ENCODE measurements at places on chromosomes 6 and 20.

DNA sequence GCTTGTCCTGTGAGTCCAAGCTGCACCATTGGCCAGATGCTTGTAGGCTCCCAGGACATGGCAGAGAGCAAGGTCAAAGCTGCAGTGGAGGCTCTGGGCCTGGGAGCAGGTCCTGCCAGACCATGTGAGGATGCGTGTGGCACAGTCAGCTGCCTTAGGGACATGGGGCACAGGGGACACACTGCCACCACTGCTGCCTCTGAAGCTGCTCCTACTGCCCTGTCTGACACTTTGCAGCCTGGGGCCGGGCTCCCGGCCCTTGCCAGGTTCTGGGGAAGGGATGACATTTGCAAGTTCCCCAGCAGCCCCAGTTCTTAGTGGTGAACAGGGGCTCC is 13.2 kb upstream of the FUT9 start:
- no peak for DNase-seq

DNA sequence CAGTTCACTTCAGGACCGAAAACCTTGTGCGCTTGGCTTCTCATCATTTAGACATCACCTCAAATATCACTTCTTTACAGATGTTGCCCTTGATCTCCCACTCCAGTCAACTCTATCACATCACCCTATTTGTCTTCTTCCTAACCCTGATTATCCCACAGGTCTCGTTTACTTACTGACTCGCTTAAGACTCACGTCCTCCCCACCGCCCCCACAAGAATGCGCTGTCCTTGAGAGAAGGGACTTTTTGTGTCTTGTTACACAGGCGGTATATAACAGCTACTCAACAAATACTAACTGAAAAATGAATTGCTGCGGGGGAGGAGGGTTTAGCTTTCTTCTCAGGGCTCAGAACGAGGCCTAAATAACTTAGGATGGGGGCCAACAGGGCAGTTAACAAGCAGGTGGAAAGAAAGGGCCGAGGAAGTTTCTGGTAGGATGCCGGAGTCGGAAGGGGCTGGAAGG is 527 bp downstream of the TOMM34 start:
- no peak for DNase-seq

- no peak for DNase-seq
These were observed 227.0 kb upstream of the MARCKS start for GRCh38 chr6:113629975-113630737.

DNA sequence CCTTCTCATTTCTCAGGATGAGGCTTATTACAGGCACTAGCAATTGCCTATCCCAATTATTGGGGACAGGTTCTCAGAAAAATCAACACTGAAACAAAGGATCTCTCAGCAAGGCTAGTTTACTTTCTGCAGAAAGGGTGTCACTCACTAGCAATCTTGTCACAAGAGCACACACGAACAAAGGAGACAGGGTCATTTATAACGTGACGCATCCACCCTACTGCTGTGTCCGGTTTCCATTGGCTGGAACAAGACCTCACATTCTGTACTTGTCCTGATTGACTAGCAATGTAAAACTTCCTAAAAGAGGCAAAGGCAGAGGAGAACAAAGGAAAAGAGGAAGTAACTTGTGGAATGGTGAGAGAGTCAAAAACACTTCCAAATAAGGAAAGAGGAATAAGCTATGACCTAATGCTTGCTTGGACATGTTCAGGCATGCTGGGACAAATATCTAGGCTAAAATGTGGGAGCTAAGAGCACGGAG is 160.2 kb upstream of the STXBP5 start:
- DNase-seq, result no peak

DNA sequence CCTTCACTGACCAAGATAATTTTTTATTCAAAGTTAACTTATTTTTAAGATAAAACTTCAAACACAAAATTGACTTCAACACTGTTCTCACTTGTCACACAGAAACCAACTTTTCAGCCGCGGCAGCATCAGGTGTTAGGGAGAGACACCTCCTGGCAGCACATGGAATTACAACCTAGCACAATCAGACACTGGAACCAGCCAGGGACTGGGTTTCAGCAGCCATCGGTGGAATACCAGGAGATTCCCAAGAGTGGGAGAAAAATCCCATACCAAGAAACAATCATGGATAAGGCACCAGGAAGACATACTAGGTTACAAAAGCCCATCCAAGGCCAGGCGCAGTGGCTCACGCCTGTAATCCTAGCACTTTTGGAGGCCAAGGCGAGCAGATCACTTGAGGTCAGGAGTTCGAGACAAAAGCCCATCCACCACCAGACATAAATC is 70.0 kb downstream of the SNX5 start:
- peak; percentile 50 for DNase-seq

DNA sequence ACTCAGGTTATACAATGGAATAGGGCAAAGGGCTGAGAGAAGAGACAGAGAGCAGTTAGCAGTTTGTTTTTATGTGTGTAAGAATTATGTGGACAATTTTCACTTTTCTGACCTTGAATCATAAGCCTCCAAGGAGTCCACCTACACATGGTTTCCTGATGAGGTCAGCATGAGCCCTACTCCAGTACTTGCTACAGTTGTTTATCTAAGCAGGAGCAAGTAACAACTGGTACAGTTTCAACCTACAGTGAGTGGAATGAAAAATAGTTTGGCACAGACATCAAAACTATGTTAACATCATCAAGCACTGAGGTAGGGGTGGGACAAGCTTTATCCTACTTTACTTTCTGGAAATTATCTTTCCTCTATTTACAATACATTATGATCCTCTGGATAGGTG is 426.7 kb upstream of the ID4 start:
- DNase-seq, result no peak

DNA sequence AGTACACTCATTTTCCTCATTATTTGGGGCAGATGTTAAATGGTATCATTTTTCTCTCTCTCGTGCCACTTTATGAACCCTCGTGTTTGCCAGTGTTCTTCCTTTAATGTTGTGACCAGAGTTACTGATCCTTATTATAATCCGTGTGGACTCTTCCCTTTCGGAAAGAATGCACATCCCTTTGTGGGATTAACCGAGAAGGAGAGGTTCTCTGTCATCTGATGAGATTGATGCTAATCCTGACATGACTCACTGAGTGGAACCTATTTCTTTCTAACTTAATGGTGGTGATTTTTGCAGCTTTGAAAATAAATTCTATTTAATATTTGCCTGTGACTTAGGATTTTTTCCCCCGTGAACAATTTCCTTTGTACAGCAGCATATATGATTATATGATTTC is 300.0 kb upstream of the MAN1A1 start:
- no peak for DNase-seq

DNA sequence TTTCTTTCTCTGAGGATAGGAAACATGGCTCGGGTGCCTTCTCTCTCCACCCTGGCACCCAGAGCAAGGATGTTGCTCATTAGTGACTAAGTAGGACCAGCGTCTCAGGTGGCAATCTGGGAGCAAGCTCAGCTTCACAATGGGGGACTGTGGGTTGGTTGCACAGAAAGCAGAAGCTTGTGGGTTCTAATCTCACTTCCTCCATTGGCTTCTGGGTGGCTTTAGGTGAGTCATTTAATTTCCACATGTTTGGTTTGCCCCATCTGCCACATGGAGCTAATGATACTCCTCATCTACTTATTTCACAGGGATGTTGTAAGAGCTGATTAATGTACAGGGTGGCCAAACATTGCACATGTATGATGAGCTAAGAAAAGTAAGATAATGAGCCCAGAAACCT is 54.8 kb upstream of the AKIRIN2 start:
- no peak for DNase-seq

DNA sequence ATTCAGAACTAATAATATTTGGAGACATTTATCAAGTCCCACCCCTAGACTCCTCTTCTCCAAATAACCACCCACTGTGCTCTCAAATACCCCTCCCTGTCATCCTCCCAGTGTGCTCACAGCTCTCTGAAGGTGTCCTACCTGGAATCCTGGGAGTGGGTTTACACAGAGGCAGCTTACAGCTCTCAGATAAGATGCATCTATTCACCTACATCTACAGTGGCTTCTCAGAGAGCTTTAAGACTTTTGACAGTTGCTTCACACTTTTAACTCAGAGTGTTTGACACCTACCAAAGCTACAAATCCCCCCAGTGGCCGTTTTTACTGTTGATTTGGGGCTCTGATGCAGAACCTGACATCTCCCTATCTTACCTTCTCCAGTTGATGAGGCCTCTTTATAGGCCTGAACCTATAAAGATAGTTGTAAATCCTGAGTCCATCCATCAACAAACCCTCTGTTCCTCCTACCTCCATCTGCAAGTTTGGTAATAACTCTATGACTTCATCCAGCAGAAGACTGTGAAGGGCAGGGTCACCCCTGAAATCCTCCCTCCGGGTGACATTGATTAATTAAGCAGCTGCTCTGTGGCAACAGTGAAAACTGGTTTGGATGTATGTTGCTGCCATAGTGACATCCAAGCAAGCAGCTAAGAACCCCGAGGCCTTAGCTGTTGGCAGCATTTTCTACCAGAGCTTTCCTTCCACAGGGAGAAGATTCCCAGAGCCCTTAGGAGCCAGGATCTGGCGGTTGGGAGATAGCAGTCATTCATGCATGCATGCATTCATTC is 226.1 kb upstream of the RREB1 start:
- no peak for DNase-seq

- no peak for DNase-seq
These were observed 171.6 kb upstream of the ID4 start for GRCh38 chr6:19665613-19665909.

- no peak for DNase-seq
These were observed 29.4 kb downstream of the ABHD12 start for GRCh38 chr20:25361287-25361683.

GRCh38 chr6:55963301-55963700 is 87.9 kb upstream of the BMP5 start:
- no peak for DNase-seq

DNA sequence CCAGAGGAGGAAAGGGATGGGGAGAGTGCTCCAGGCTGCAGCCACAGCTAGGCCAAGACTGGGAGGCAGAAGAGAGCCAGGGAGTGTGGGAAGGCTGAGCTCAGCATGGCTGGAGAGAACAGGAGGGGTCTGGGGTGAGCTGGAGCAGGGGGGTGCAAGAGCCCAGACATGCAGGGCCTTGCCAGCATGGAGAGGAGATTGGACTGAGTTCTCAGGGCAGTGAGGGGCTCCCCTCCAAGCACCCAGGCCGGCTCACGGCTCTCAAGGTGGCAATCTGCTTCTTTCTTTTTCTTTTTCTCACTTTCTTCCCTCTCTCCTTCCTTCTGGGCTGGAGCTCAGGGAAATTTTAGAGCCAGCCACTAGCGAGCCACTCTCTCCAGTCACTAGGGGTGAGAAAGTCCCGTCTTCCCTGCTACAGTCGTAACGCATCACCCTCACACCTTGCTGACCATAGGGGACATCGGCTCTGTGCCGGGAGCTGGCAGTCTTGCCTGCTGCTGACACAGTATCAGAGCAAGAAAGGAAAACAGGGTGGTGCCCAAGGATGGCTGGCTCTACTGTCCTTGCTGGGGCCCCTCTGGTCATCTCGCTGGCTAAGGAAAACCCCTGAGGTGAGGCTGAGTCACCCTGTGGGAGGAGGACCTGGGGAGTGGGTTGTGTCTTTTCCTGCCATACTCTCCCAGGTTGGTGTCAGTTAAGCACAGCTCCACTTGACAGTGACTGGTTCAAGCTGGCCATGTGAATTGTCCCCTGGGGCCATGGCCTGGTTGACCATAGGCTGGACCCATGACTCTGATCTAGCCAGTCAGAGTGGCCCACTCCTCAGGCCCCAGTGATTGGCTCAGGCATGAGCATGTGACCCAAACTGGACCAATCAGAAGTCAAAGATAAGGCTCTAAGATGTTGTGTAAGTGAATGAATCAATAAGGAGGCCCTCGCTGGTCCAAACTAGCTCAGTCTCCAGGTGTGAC is 135.1 kb upstream of the PMEPA1 start:
- DNase-seq, result no peak

- DNase-seq, result no peak
These were observed 69.9 kb downstream of the OLIG3 start for GRCh38 chr6:137424251-137424650.

- DNase-seq, result no peak
These were observed 174.7 kb downstream of the TMEM242 start for GRCh38 chr6:157148391-157149323.

DNA sequence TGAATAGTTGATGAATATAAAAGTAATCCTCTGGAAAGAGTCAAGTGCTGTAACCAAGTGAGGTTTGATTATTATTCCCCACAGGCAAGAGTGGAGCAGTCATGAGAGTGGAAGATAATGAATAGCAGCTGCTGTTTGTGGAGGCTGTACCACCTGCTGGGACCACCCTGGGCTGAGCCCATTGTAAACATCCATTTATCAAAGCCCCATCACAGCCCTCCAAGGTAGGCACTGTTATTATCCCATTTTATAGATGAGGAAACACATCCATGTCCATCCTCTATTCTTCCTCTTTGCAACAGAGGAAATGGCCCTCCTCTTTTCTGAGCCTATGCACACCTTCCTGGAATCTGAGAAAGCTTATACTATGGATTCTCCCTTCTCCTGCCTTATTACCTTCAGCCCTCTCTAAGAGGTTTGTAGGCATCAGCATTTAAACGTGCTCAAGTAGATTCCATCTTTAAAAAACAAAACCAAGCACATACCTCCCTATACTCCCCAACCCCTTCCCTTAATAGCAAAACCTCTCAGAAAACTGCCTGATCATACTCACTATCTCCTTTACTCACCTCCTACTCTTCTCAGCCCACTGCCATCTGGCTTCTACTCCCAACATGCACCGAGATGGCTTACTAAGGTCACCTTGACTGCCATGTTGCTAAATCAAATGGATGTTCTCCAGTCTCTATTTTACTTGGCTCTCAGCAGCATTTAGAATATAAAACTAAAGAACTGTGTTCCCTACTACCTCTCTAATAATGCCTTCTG is 37.1 kb downstream of the CDH22 start:
- DNase-seq, result no peak

DNA sequence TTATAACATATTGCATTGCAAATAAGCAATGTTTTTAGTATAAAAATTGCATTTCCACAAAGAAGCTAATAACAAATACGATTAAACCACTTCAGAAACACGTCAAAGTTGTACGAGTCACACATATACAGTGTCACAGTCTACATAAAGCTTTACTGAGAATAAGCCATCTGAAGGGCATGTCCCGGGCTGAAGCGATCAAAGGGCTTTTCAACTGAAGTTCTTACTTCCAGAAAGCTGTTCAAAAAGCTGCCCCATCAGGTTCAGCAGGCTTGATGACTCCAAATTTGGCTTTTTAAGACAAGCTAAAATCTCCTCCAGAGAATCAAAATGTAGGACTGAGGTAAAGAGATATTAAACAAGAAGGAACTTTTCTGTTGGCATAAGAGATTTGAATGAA is 37.5 kb upstream of the HAO1 start:
- no peak for DNase-seq

GRCh38 chr6:119334535-119335264 is 14.9 kb downstream of the MAN1A1 start:
- DNase-seq, result no peak

DNA sequence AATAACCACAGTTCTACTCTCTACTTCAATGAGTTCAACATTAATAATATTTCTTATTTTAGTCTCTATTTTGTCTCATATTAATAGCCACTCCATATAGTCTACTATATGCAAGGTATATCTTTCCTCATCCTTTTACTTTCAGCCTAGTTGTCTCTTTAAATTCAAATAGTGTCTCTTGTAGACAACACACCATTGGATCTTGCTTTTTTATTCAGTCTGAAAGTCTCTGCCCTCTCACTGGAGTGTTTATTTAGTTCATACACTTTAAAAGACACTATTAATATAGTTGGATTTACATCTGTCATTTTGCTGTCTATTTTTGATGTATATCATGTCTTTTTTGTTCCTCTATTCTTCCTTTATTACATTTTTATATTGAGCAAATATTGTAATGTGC is 103.5 kb downstream of the RFPL4B start:
- no peak for DNase-seq

All from NCI-H460 (cell line).